HL-60 (cell line): ENCODE measurements at places on chromosomes 11 and 22.
A peak's percentile ranks its signal among the peaks of the same experiment; 100 is the strongest.

GRCh38 chr11:131649856-131650255 lies 279.4 kb downstream of the NTM start:
- no peak for DNase-seq

DNA sequence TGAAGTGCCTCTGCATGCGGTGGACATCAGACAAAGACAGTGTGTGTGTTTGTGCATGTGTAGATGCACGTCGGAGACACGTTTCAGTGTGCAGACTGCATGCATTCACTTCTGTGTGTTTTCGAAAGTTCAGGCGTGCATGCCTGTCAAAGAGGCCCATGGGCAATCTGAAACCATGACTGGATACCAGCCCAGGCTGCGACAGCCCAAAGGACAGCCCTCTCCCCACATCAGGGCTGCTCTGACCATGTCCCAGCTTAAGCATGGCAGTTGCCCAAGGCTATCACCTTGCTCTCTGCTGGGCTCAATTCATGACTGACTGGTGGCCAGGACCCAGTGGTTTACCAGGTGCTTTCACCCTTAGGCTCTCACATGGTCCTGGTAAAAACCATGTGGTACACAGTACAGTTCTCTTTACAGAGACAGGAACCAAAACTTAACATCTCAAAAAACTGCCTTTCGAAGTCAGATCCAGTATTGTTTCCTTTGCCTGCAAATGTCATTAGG lies 423.7 kb upstream of the CADM1 start:
- no peak for DNase-seq

DNA sequence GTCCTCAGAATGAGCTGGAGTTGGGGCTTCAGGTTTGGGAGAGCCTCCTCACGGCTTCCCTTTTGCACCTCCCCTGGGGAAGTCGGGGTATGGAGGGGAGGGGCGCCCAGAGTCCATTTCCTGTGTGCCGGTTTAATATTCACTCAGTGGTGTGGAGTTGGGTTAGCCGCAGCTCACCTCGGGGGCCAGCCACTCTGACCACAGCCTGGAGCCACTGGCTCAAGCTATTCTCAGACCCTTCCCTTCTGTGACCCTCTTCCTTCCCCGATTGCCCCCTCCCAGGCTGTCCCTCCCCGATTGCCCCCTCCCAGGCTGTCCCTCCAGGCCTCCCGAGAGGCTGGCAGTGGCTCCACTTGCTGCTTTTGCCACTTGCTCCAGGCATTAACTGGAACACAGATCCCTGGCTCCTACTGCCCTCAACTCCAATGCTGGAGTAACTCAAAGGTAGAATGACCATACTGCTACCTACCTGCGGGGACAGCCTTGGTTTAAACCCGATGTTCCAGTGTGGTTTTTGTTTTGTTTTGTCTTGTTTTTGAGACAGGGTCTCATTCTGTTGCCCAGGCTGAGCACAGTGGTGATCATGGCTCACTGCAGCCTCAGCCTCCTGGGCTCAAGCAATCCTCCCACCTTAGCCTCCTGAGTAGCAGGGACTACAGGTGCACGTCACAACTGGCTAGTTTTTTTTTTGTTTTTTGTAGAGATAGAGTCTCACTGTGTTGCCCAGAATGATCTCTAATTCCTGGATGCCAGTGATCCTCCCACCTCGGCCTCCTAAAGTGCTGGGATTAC lies 29.3 kb downstream of the RPUSD4 start:
- no peak for DNase-seq

- DNase-seq = no peak
These were observed 43.5 kb downstream of the SYTL2 start for GRCh38 chr11:85767246-85767945.

- DNase-seq = peak; percentile 84
These were observed 14.1 kb downstream of the WT1 start for GRCh38 chr11:32420937-32421901.

DNA sequence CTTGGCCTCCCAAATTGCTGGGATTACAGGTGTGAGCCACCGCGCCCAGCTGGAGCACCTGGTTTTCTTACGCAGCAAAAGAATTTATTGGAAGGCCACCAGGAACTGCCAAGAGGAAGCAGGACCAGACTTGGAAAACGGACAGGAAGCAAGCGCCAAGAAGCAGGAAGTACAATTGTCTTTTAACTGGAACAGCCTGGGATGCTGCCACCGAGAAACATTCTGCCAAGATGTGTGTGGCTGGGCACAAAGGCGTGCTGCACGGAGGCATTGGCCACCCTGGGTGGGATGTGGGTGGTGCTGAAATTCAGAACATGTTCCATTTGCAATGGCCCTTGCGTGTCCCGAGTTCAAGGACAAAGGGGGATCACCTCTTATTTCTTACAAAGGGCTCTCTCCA lies 15.4 kb downstream of the SLC3A2 start:
- no peak for DNase-seq

GRCh38 chr11:47389577-47390421 lies 11.5 kb upstream of the SPI1 start:
- DNase-seq = peak; percentile 66

GRCh38 chr22:28464127-28464526 lies 215.5 kb downstream of the TTC28 start:
- DNase-seq = no peak

- DNase-seq = no peak
These were observed 13.7 kb downstream of the MFNG start for GRCh38 chr22:37472418-37473006.

GRCh38 chr11:73126804-73127480 lies 15.2 kb downstream of the FCHSD2 start:
- no peak for DNase-seq

- DNase-seq = no peak
These were observed 199.5 kb upstream of the PLET1 start for GRCh38 chr11:112460141-112460540.

GRCh38 chr11:119616586-119617339 lies 112.2 kb downstream of the NECTIN1 start:
- no peak for DNase-seq

GRCh38 chr11:134580610-134580975 lies 168.6 kb upstream of the B3GAT1 start:
- DNase-seq = no peak

DNA sequence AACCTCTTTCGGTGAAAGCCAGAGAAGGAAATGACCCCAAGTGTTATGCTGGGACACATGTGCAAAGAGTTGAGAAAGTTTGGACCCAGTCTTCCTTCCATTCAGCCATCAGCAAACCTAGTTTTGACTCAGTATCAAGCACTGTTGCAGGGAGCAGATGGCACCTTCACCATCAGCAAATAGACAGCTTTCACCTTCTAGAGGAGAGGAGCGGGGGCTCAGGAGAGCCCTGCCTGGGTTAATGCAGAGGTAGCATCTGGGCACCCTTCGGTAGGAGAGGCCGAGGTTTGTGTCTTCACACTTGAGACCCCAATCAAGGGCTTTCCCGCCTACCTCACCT lies 16.2 kb upstream of the MFRP start:
- no peak for DNase-seq

DNA sequence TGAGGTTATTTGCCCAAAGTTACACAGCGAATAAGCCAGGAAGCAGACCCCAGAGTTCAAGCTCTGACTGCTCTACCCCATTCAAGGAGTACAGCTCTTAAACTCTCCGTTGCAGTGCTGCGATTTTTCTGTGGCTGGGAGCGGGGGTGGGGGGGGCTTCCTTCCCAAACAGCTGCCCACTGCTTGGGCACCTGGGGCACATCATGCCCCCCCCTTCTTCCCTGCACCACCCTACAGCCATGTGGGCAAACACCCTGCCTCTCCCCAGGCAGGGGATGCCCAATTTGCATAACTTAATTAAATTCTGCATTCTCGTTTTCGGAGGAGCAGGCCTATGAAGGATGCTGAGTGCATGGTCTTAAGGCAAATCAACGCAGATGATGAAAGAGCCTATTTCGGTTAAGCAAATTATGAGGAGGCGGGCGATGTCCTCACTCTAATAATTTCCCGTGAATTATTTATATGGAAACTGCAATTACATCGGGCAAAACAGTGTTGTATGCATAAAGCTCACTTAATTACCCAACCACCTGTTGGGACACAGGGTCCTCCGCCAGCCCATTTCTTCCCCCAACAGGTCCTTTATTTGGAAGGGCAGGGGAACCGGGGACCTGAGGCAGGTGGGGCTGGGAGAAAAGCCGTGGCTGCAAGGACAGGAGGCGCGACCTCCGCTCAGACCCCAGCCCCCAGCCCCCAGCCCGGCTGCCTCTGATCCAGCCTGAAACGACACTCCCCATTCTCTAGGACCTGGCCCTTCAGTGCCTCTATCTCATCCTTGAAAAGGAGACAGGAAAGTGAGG lies 610.5 kb downstream of the BUD13 start:
- DNase-seq = no peak

DNA sequence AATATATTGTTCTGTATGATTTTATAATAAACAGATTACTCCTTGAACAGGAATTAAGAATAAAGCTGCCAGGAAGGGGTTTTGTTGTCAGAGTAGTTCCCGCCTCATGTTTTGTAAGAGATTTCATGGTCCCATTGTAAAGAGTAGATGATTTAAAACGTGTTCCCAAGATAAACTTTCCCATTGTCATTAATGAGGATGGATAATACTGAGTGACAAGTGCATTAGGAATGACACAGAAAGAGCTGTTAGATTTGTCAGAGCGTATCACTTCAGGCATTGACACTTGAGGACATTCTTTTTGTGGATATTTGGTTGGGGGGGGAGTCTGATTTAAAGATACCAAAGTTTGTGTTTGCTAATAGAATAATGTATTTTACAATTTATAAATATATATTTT lies 147.0 kb downstream of the PAX6 start:
- no peak for DNase-seq

- DNase-seq = no peak
These were observed 383.0 kb upstream of the NARS2 start for GRCh38 chr11:78957476-78958245.
